Uterus (tissue), 4 donors: ENCODE measurements at places on chromosomes 7 and 10. TPM values are rescaled to one million over a fixed set of nuclear protein-coding genes. Genes with fewer than 3 reads are reported as not detected.

DNA sequence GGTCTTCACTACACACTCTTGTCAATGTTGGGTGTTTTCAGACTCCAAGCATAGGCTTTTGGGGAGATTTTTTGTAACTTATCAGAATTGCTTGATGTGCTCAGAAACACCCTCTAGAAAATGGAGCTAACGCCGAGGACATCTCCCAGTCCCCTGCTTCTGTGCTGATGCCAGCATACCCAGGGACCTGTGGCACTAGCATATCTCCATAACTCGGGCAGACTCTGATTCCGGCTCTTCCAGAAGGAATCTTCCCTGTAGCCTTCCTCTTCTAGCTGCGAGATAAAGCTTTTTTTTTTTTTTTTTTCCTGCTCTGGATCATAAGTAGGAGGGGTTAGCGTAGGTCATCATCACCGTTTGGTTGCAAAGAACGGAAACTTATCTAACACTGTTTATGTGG, 434.4 kb downstream of the GALNT17 start:
- H3K4me3 ChIP-seq: no peak overlapping the region
- no peaks in the 10 kb centered on the region for H3K36me3 ChIP-seq
- no peaks in the 10 kb centered on the region for H3K27me3 ChIP-seq
- H3K4me1 ChIP-seq: no peaks in the 10 kb centered on the region
- DNase-seq: no peak

TRIL gene
- 12.8 TPM for total RNA-seq

- no peak for DNase-seq
- no peak overlapping the region for H3K27ac ChIP-seq
- no peaks in the 10 kb centered on the region for H3K4me1 ChIP-seq
- no peaks in the 10 kb centered on the region for H3K36me3 ChIP-seq
- no peaks in the 10 kb centered on the region for H3K27me3 ChIP-seq
Observed at GRCh38 chr10:130301021-130301892, 165.1 kb downstream of the GLRX3 start.

GRCh38 chr10:34292194-34292565, 522.9 kb downstream of the PARD3 start:
- DNase-seq: no peak
- no peak overlapping the region for H3K4me3 ChIP-seq
- no peaks in the 10 kb centered on the region for H3K4me1 ChIP-seq
- no peaks in the 10 kb centered on the region for H3K36me3 ChIP-seq
- H3K27ac ChIP-seq: no peak overlapping the region

DNA sequence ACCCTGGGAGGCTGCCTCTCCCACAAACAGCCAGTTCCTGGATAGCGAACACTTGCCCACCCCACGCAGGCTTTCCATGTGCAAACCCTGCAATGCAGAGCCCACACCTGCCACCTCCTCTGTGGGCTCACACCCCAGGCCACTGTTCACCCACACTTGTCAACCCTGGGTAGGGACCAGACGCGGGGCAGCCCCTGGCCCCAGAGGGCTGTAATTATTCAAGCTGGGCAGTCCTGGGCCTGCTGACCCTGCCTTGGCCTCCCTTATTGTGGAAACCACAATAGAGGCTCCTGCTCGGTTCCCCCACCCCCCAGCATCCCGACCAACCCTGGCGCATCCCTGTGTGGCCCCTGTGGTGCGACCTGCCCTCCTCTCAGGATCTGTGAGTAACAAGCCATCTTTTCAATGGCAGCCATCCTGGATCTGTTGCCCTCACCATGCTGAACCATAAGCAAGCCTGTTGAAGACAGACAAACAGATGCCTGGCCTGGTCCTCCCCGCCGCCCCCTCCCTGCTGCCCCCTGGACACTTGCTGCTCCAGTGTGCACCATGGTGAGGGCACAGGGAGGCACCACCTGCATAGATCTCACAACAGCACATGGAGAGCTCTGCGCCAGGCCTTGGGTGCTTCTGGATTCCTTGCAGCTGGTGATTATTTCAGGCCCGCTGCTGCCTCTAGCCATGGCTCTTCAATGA, 15.8 kb upstream of the UBE3C start:
- no peaks in the 10 kb centered on the region for H3K36me3 ChIP-seq
- H3K4me3 ChIP-seq: no peak overlapping the region
- H3K4me1 ChIP-seq: no peaks in the 10 kb centered on the region
- no peak overlapping the region for H3K27ac ChIP-seq
- DNase-seq: no peak

- no peaks in the 10 kb centered on the region for H3K36me3 ChIP-seq
- DNase-seq: peak; percentile 74
- H3K4me1 ChIP-seq: peaks cover 9% of the 10 kb centered on the region
- peak overlapping the region; percentile 84 for H3K27ac ChIP-seq
- H3K4me3 ChIP-seq: no peak overlapping the region
Observed at GRCh38 chr7:99379043-99379577, 4.6 kb downstream of the ARPC1B start.

- no peak overlapping the region for H3K4me3 ChIP-seq
- no peaks in the 10 kb centered on the region for H3K36me3 ChIP-seq
- H3K27me3 ChIP-seq: no peaks in the 10 kb centered on the region
- no peaks in the 10 kb centered on the region for H3K4me1 ChIP-seq
- no peak for DNase-seq
Observed at GRCh38 chr7:90387470-90388240, 15.6 kb upstream of the CLDN12 start.

EN2 gene
- total RNA-seq: not detected

TAS2R41 gene
- total RNA-seq: not detected

DNA sequence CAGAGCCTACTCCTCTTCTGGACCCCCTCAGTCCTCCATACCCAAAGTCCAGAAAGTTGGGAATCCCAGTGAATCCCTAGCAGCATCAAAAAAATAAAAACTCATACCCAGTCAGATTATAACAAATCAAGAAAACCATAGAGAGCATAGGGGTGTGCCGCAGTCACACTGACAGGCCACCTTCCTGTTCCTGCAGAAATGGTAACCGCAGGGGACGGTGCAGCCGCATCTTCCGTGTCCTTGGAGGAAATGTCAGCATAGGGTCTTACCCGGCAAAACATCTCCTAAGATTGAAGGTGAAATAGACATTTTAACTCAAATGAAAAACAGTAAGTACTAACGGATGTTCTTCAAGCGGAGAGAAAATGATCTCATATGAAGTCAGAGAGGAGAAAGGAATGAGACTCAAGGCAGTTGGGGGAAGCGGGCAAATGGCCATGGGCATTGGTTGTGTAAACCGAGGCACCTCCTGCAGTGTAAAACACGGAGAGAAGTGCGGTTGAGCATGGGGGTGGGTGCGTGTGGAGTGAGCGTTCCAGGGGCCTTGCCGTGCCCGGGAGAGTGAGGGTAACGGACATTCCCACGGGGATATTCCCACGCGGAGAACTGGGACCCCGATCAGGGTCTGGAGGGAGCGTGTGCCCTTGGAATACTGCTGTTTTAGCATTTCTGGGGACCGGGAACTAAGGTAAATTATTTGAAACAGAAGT, 110.8 kb downstream of the NKX6-2 start:
- no peaks in the 10 kb centered on the region for H3K27me3 ChIP-seq
- H3K4me3 ChIP-seq: no peak overlapping the region
- no peak for DNase-seq
- H3K27ac ChIP-seq: no peak overlapping the region
- no peaks in the 10 kb centered on the region for H3K4me1 ChIP-seq
- H3K36me3 ChIP-seq: no peaks in the 10 kb centered on the region

DNA sequence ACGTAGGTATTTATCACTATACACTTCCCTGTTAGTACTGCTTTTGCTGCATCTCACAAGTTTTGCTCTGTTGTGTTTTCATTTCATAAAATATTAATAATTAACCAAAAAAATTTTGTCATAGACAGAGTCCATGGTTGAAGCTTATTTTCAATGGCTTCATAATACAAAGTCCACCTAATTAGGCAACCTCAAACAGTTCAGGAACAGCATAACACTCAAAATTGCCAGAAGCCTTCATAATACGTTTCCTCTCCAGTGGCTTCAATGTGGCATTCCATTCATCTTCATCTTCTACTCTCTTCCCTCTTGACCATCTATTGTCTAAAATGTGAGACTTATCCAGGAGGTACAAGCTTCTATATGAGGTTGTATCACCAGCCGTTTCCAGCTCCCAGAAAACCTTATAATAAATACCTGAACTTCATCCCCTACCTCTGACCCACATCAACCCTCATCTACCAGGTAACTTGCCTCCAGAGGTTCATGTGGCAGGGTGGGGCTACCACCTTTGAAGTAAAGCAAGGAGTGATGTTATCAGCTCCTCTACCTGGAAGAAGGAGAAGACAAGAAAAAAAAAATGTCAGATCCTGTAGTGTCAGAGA, 337.3 kb downstream of the MALRD1 start:
- H3K4me3 ChIP-seq: no peak overlapping the region
- H3K36me3 ChIP-seq: no peaks in the 10 kb centered on the region
- H3K4me1 ChIP-seq: no peaks in the 10 kb centered on the region
- DNase-seq: no peak
- no peaks in the 10 kb centered on the region for H3K27me3 ChIP-seq
- H3K27ac ChIP-seq: no peak overlapping the region

AGBL3 gene
- 12.5 TPM for total RNA-seq

DNA sequence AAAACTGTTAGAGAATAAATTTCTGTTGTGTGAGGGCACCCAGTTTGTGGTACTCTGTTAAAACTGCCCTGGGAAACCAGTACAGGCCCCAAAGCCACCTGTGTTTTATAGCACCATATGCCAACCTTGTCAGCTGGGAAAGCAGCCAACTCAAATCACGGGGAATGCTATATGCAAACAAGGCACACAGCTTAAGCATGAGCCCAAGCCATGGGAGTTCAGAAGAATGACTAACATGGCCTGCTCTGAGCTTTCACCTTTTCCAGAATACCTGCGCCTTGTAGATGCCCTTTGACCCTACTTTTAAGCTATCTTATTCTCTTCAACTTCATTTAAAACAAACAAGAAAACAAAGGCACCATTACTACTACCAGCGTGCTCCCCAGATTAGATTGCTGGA, 5.5 kb upstream of the SLC25A13 start:
- H3K27me3 ChIP-seq: no peaks in the 10 kb centered on the region
- no peak for DNase-seq
- H3K36me3 ChIP-seq: no peaks in the 10 kb centered on the region
- H3K4me3 ChIP-seq: no peak overlapping the region
- H3K4me1 ChIP-seq: no peaks in the 10 kb centered on the region

GRCh38 chr10:6214612-6215011, 11.9 kb downstream of the PFKFB3 start:
- no peak for DNase-seq
- no peak overlapping the region for H3K27ac ChIP-seq
- no peak overlapping the region for H3K4me3 ChIP-seq
- H3K4me1 ChIP-seq: peaks cover 5% of the 10 kb centered on the region

PTPN20 gene
- 12.6 TPM for total RNA-seq

DNA sequence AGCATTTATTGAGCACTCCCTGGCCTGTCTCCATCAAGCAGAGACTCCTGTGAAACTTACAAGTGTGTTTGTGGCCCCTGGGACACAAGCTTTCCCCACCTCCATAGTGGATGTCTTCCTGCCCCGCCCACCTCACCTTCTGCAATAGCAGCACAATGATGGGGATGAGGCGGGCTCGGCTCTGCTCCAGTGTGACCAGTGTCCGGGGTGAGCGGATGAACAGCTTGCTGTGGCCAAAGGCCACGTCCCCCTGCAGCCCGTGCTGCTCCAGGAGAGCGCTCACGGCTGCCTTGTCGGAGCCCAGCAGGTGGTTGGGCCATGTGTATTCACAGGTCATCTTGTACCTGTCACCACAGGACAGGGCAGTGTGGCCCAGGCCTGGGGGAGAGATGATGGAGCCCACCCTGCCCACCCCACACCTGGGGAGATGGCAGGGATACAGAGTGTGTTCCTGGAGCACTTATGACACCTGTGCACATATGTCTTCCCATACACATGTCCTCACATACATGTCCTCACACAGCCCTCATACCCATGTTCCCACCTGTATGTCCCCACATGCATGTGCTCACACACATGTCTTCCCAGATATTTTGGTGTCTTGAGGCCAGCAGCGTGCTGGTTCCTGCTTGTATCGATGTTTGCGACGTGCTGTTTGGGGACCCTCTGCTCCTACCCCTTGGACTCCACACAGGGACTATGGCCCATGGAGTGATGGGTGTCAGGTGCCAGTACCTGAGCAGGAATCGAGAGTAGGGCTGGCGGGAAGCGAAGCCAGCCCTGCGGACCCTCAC, 12.7 kb downstream of the MYO1G start:
- no peak overlapping the region for H3K27ac ChIP-seq
- DNase-seq: no peak
- H3K27me3 ChIP-seq: no peaks in the 10 kb centered on the region

TDRD1 gene
- 0.49 TPM for total RNA-seq

GRCh38 chr10:110667620-110668343, 23.6 kb downstream of the RBM20 start:
- no peaks in the 10 kb centered on the region for H3K4me1 ChIP-seq
- no peak for DNase-seq
- no peak overlapping the region for H3K4me3 ChIP-seq

PDIA4 gene
- total RNA-seq: 169 TPM

DNA sequence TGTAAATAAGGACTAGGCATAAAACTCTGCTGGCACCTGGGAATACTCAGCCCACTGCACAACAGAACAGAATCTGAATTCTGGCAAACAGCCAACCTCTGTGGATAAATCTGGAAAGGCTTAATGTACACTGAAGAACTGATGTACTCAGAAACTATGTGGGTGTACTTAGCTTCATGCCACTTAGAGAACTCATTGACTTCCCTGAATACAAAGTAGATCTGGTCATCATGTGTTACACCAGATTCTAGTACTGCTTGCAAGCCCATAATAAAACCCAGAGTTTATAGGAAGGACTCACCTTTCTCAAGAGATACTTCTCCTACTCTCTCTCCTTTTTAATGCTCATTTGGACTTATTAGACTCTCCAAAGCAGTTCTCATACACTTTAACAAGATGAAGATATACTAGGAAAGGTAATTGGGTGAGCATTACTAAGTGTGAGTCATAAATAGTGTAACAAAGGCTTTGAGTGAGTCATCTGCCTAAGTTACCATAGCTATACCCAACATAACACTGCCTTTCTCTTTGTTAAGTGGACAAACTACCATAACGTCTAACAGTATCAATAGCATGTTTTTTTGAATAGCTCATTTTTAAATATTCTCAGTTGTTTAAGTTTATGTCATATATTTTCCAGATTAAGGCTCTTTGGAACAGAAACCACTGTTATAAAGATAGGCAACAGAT, 309.1 kb downstream of the MDFIC start:
- no peak overlapping the region for H3K4me3 ChIP-seq
- no peaks in the 10 kb centered on the region for H3K4me1 ChIP-seq
- no peak overlapping the region for H3K27ac ChIP-seq
- DNase-seq: no peak
- H3K36me3 ChIP-seq: no peaks in the 10 kb centered on the region

FRAT1 gene
- total RNA-seq: 3.3 TPM

PAPOLB gene
- total RNA-seq: 0.29 TPM

GRCh38 chr7:27712217-27712616, 27.7 kb upstream of the TAX1BP1 start:
- no peak for DNase-seq
- H3K36me3 ChIP-seq: no peaks in the 10 kb centered on the region

- no peaks in the 10 kb centered on the region for H3K4me1 ChIP-seq
- no peaks in the 10 kb centered on the region for H3K27me3 ChIP-seq
- no peak for DNase-seq
- H3K36me3 ChIP-seq: no peaks in the 10 kb centered on the region
Observed at GRCh38 chr7:150738092-150738491, 874 bp downstream of the GIMAP5 start.

CCDC136 gene
- total RNA-seq: 16.5 TPM

- DNase-seq: no peak
- no peaks in the 10 kb centered on the region for H3K36me3 ChIP-seq
- H3K4me3 ChIP-seq: no peak overlapping the region
- no peak overlapping the region for H3K27ac ChIP-seq
Observed at GRCh38 chr7:4143511-4144171, 538.5 kb upstream of the FOXK1 start.
